ENCODE measurements at places on chromosomes 2 and 18.
A peak's percentile ranks its signal among the peaks of the same experiment; 100 is the strongest.

DNA sequence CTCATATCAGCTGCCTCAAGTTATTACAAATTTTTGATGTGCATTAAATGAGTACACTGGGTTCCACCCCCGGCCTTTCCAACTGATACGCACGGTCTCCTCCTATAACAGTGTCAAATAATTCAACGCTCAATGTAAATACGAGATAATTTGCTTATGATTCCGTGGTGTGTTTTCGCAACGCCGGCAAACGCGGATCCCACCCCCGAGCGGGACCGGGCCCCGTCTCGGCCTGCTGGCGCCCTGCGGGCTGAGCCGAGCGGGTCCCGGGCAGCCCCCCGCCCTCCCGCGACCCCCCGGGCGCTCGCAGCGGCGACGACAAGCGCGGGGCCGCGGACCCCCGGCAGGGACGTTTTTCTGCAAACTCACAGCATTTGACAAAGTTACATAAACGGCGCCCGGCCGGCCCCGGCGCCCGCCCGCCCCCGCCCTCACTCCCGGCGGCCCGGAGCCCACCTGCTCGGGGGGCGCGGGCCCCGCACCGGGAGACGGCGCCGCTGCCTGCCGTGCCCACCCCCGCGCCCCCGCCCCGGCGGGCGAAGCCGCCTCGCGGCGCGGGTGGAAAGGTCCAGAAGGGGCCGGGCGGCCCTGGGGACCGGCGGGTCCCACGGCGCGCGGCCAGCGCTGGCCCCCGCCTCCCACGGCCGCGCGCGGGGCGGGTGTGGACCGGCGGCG lies 762 bp downstream of the HDAC4 start:
- peak; percentile 45 for DNase-seq

GRCh38 chr2:170771421-170771937 lies 1.3 kb downstream of the ERICH2 start:
- DNase-seq: no peak

GRCh38 chr2:187194049-187194448 lies 254.0 kb downstream of the CALCRL start:
- no peak for DNase-seq

GRCh38 chr2:118589721-118590120 lies 257.7 kb downstream of the EN1 start:
- DNase-seq: no peak

DNA sequence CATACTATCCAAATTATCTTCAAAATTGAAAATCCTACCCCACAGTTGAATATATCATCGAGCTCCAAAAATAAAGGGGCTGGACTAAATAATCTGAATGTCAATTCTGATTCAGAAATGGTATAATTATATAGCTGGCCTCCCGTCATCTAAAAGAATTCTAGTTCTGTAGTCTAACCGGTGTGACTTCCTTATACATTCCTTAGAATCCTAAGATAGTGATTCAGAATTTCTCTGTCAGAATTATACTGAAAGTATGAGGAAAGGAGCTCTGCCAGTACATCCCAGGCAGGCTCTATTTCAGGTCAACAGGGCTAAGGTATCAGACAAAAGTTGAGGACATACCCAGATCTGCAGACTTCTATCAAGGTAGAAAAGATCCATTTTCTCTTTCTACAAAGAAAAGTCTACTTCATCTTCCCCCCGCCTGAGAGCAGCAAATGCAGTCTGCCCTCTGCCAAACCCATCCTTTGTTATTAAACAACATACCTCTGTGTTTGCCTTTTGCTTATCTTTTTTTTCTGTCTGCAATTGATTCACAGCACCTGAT lies 128.5 kb downstream of the METTL4 start:
- DNase-seq: no peak

DNA sequence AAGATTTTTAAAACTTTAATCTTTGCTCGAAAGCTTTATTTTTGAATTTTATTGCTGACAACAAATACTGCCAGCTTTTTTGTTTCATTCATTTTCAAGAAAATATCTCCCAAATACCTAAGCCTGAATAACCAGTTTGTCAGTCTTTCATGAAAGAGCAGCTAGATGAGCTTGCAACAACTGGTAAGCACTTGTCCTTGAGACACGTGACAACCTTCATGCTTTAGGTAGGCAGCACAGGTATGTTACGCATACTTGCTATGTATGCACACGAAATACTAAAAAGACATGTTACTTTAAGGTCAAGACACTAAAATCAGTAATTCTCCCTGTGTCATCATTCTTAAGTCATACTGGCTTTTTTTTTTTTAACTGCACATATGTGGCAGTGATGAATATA lies 12.3 kb downstream of the CEBPZ start:
- no peak for DNase-seq

All from retina (tissue), 1 donor.